NCI-H510A (cell line): ENCODE measurements at places on chromosomes 16 and 17.
A peak's percentile ranks its signal among the peaks of the same experiment; 100 is the strongest.

- no peak for DNase-seq
Observed at GRCh38 chr16:3935921-3936320, 55.4 kb upstream of the CREBBP start.

GRCh38 chr17:44865231-44865660 is 17.6 kb downstream of the HIGD1B start:
- peak; percentile 16 for DNase-seq

DNA sequence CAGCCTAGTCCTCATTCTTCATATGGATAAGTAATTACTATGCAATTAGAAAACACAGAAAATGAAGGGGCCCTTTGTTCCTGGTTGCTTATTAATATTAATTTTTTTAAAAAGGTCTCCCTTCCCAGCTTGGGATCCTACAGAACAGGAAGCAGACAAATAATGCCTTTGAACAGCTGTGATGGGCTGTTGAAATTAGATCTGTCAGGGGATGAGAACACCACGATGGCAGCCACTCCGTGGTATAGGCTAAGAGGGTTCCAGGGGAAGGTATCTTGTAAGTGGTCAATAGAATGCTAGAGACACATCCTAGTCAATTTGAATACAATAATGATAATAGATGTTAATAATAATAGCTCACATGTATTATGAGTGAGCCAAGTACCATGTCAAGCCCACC is 83.1 kb downstream of the CCDC182 start:
- peak; percentile 6 for DNase-seq

DNA sequence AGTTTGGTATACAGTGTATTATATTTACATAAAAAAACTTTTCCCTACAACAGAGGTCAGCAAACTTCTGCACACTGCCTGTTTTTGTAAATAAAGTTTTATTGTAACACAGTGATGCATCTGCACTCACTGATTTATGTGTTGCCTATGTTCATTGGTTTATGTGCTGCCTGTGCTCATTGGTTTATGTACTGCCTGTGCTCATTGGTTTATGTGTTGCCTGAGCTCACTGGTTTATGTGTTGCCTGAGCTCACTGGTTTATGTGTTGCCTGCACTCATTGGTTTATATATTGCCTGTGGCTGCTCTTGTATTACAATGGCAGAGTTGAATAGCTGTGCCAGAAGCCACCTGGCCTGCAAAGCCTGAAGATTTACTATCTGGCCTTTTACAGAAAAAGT is 81.6 kb downstream of the MYH11 start:
- DNase-seq, result peak; percentile 14

DNA sequence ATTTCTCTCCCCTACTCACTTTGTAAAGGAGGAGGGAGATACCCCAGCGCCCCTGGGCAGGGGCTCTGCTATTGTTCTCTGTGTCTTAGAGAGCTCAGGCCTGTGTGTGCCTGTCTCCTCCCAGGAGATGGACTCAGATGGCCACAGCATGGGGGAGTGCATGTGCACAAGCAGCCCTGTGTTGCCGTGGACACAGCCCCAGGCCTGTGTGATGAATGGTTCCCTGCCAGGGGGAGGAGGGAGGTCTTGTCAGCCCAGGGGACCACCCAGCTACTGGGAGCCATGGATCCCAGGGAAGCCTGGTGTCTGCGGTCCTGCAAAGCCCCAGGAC is 26.3 kb downstream of the GINS2 start:
- DNase-seq, result no peak

- DNase-seq, result no peak
Observed at GRCh38 chr16:56970934-56971767, 9.4 kb downstream of the CETP start.

DNA sequence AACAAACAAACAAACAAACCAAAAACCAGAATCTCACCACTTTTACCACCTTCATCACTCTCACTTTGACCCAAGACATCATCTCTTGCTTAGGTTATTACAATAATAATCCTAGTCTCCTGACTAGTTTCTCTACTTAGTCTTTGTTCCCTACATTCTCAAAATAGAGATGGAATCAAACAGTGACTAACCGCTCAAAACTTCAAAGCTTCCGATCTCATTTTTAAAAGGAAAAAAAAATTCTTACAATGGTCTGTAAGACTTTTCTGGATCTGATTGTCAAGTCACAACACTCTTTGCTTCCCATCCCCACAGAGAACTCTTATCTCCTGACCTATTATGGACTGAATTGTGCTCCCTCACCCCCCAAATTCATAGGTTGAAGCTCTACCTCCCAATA is 60.9 kb downstream of the SPAG9 start:
- DNase-seq, result no peak

- no peak for DNase-seq
Observed at GRCh38 chr17:78236362-78237127, 5.1 kb downstream of the TMEM235 start.

DNA sequence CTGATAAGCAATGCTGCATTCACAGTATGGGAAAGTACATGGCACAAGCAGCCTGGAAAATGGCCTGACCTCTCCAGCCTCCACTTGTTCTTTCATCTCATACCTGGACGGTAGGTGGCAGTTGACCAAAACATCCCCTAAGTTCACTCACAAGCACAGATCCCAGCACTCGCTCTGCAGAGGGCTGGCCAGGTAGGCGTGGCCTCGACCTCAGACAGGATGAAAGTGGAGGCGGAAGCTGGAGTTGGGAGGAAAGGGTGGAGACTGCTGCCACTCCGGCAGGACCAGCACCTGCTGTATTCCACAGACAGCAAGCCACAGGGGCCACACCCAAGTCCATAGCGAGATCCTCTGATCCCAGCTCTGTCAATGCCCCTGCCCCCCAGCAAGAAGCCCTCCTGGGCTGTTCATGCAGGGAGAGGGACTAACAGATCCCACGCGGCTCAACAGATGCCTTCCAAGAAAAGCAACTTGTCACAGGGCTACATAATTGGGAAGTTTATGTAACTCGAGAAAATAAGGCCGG is 31.3 kb downstream of the ZCCHC14 start:
- DNase-seq, result peak; percentile 90

DNA sequence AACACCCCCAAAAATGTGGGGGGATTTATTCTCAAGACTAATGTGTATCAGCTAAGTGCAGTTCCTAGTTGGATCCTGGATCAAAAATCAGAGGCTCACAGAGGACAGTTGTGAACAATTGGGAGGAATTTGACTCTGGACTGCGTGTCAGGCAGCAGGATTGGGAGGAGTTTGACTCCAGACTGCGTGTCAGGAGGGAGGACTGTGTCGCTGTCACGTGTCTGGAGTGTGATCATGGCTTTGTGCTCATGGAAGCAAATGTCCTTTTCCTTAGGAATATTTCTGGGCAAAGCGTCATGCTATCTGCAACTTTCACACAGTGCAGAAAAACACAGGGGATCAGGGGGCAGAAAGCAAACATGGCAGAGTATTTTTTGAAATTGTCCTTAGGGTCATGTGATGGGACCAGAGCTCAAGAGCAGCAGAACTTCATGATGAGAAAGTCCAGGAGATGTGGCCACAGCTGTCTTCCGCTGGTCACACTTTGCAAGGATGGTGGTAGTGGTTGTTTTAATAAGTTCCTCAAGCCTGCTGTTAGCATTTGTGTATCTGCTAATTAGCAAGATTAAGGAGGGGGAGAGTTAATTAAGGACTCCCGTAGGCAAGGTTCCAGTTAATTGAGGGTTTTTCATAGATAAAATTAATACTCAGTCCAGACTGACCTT is 122.0 kb upstream of the CHMP6 start:
- no peak for DNase-seq

DNA sequence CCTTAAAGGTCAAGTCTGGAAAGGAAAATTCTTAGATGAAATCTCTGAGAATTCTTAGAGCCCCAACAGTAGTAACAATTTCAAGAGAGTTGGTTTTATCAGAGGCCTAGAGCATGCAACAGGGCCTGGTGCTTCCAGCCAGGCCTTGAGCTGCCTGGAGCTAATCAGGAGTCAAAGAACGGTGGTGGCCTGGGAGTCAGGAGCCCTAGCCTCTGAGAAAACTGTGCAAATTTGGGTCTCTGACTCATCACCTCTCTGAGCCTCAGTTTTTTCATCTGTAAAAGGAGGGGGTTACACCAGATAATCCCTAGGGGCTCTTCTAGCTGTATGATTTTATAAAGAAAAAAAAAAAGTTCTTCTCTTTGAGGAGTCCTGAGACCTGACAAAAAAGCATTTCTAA is 227.3 kb upstream of the RPL38 start:
- no peak for DNase-seq

GRCh38 chr17:69239611-69240600 is 11.3 kb upstream of the ABCA10 start:
- DNase-seq, result no peak
